ENCODE measurements at places on chromosomes 16 and 17. TPM values are rescaled to one million over a fixed set of nuclear protein-coding genes. Genes with fewer than 3 reads are reported as not detected.

The SLFN12 gene
- total RNA-seq, result 4.1 TPM

DNA sequence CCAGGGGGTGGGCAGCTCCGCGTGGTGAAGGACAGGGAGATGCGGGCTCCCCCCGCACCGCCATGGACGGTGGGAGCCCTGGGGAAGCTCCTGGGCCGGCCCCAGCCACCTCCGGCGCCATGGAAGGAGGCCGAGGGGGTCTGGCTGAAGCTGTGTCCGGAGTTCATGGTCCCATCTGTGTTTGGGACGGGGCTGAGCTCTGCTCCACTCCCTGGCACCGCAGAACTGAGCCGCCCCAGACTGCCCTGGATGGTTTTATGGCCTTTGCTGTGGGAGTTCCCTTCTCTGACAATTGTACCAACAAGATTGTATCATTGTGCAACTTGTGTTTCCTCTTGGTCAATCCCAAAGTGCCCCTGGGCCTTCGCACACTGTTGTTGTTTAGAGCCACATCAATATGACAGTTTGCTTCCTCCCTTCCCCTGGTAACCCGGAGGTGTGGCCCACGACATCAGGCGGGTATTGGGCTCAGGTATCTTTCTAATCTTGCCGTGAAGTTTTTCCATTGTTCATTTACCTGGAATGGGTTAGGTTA lies 942 bp downstream of the KRT23 start:
- DNase-seq, result no peak

DNA sequence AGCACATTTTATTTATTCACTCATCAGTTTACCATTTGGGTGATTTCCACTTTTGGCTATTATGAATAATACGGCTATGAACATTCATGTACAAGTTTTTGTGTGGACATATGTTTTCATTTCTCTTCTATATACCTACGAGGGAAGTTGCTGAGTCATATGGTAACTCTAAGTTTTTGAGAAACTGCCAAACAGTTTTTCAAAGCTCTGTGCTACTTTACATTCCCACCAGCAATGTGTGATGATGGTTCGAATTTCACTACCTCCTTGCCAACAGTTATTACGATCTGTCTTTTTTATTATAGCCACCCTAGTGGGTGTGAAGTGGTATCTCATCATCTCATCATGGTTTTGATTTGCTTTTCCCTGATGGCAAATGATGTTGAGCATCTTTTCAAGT lies 63.7 kb upstream of the MRTFB start:
- DNase-seq, result no peak

- DNase-seq, result peak; percentile 39
These were observed 2.5 kb downstream of the RNF166 start for GRCh38 chr16:88703486-88704309.

GRCh38 chr17:19335951-19336631 lies 26.4 kb downstream of the B9D1 start:
- no peak for DNase-seq

All from occipital lobe (tissue), 3 donors.